ENCODE measurements at places on chromosomes 1 and 21.

DNA sequence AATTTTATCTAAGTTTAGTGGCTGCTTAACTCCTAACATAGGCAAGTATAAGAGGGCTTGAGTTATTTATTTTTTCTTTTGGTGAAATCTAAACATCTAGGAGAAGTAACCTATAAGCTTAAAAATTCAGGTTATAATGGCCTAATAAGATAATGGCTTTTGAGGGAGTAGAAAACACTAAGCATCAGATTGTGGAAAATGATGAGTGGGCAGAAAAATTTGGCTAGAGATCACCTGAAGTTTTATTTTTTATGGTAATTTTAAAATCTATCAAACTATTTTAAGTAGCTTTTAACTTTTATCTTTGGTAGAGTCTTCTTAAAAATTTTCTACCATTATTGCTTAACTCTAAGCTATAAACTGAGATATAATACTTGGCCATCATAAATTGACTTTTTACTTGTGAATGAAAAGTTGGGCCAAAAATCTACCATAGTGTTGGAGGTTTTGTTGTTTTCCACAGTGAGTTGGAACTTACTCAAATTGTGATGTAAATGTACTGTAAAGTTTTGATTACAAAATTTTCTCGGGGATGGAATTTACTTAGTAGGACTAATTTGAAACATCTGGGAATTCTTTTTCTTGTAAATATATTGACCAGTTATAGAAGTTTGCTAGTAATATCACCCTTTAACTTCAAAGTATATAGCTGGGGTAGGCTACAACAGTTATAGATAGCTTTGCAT is 63.9 kb downstream of the USP25 start:
- no peak for DNase-seq

DNA sequence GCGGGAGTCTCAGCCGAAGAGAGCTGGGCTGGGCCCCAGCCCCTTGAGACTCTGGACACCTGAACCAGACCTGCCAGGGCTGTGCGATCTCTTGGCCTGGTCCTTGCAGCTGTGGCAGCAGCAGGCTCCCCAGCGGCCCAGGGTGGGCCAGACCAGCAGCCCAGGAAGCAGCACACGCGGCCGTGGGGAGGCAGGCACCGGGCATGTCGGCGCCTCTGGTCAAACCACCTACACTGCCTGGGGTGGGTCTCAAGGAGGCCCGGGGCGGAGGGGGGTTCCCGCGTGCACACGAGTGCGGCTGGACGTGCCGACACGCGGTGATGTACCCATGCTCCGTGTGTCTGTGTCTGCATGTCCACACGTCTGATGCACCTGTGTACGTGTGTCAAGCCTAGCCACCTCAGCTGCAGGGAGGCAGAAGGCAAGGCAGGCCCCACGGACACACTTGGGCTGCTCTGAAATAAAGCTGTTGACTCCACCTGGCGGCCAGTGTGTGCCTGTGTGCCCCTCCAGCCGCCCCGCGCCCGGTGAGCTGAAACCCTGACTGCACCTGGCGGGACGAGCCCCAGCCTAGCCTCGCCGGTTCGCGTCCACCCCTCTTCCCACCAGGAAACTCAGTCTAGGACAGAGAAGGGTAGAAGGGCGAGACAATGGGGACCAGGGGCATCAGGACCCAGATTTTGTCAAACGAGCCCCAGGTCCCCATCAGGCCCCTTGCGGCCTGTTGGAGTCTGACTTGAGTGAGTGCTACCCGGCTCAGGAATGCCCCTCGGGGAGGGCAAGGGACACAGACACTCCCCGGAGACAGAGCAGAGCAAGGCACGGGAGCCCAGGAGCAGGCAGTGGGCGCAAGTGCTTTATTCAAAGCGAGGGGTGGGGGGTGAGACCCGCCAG is 11.6 kb downstream of the SCNN1D start:
- DNase-seq: peak; percentile 74

DNA sequence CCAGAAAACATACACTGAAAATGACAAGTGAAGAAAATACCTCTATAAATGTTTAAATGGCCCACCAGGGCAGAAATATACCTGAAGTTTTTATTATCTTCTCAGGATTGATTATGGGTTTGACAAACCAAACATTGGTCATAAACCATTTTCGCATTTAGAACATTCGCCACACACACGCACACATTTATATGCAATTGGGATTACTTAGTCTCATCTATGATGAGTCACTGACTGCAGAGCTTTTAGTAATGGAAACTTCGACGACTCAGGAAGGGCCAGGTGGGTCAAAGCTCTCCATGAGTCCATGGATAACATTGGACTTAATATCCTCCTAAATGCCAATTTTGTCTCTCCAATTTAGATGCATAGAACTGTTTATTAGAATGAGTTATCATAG is 16.9 kb downstream of the NRDC start:
- DNase-seq: no peak

DNA sequence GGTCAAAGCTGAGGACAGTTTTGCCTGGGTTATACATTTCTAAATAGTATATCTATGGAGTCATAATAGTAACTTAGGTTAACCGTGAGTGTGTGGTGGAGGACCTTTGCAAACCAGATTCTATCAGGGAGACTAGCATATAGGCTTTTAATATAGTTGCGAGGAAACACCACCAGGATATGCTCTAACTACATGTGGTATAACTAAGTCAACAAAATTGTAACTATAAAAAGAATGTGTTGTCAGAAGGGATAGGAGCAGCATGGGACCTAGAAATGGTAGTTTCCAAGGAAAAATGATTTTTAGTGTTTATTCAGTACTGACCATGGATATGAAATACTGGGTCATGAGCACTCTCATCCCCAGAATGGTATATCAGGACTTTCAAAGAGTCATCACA is 338.1 kb downstream of the TGFB2 start:
- DNase-seq: no peak

GRCh38 chr1:109873278-109874175 is 37.1 kb upstream of the CSF1 start:
- no peak for DNase-seq

- no peak for DNase-seq
Measured at GRCh38 chr1:86846164-86846647, 67.7 kb downstream of the SELENOF start.

DNA sequence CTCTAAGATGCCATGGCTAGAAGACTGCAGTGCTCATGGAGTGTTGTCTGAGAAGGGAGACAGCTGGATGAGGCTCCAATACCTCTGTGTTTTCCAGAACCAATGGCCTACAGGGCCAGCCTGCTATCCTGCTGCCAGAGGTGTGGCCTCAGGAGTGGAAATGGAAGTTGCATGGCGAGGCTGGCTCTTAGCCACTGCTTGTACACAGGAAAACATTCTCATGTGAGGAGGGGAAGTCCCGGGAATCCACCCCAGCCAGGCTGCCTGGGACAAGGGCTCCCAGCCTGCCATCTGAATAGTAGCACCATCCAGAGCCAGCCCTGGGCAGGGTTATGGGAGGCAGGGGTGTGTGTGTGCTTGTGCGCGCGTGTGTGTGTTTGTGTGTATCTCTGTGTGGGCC is 56.5 kb downstream of the SDC3 start:
- DNase-seq: no peak

DNA sequence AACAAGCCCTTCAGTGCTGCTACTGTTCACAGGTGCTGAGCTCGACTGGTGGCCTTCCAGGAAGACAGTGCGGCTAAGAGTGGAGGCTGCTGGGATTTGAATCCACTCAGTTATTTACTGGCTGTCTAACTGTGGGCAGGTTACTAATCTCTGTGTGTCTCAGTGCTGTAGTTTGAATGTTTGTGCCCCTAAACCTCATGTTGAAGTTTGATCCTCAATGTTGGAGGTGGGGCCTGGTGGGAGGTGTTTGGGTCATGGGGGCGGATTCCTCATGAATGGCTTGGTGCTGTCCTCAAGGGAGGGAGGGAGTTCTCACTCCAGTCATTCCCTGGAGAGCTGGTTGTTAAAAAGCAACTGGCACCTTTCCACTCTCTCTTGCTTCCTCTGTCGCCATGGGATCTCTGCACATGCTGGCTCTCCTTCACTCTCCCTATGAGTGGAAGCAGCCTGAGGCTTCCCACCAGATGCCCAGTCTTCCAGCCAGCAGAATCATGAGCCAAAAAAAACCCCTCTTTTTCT is 334.8 kb downstream of the RPS6KC1 start:
- no peak for DNase-seq

- DNase-seq: no peak
Measured at GRCh38 chr1:230029244-230029941, 37.6 kb upstream of the GALNT2 start.

GRCh38 chr1:93997756-93998155 is 88.5 kb upstream of the GCLM start:
- DNase-seq: no peak

DNA sequence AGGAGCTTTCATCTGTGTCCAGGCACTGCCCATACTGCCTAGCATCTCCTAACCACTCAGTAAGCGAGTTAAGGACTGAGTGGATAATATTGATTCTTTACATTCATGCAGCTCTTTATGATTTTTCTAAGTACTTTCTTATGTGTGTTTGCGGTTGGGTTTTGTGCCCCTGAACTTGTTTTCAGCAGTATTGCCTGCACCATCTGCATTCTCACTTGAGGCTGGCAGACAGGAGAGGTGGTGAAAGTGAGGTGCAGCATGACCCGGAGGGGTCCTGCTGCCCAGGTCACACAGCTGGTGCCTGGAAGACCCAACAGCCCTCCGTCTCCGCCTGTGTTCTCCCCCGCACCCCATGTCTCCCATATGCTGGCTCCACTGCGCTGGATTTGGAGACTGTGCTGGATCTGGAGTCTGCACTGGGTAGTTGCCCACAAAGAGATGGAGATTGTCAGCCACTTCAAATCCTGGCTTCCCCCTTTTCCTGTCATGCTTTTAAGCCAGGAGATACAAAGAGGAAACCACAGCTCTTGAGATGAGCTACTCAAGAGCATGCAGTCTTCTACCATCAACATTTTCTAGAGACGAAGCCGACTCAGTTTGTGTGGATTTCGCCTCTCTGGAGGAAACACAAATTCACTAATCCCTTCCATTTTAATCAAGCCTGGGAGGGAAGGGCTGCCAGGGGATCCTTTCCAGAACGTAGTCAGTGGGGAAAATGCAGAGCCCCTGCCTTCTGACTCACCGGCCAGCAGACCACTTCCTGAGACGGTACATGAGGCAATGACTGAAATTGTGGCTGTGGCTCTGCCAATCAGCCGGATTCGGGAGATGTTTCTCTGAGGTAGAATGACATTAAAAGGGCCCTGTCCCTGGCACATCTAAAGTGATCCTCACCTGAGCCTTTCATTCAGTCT is 71.7 kb upstream of the ANGPTL1 start:
- DNase-seq: peak; percentile 24

- no peak for DNase-seq
Measured at GRCh38 chr1:81264976-81265375, 535.8 kb upstream of the ADGRL2 start.

DNA sequence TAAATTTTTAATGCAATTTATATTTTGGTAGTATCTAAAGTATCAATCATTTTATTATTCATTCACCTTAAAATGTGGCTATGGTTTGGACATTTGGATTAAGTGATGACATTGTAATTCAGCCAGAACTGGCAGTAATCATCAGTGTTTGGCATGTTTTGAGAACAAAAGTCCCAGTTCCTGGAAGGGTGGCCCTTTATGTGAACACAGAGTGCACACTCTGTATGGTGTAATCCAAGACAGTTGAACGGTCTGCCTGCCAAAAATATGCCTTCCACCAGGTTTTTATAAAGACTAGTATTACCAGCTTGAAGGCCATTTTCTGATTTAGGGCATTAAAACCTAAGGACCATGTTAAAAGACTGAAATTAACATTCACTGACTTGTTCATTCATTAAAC is 448.7 kb downstream of the LTN1 start:
- no peak for DNase-seq

GRCh38 chr21:31604591-31605190 is 54.8 kb upstream of the SOD1 start:
- DNase-seq: peak; percentile 77

- DNase-seq: no peak
Measured at GRCh38 chr1:35539824-35540261, 17.4 kb downstream of the KIAA0319L start.

- DNase-seq: no peak
Measured at GRCh38 chr1:116368241-116368640, 4.8 kb upstream of the ATP1A1 start.

DNA sequence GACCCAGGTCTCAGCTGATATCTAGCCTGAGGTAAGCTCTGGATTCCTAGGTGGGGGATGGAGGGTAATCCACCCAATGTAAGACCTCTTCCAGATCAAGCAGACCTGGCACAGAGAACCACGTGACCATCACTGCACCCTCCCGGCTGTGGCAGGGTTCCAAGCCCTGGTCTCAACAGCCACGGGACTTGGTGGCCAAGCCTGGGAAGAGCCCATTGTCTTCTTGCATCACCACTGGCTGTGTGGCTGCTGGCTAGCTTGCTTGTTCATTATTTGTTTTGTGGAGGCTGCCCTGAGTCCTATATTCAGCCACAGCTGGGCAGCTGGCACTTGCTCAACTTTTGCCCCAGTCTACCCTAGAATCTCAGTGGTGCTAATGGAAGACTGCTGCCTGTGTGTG is 24.1 kb upstream of the NFASC start:
- DNase-seq: no peak

DNA sequence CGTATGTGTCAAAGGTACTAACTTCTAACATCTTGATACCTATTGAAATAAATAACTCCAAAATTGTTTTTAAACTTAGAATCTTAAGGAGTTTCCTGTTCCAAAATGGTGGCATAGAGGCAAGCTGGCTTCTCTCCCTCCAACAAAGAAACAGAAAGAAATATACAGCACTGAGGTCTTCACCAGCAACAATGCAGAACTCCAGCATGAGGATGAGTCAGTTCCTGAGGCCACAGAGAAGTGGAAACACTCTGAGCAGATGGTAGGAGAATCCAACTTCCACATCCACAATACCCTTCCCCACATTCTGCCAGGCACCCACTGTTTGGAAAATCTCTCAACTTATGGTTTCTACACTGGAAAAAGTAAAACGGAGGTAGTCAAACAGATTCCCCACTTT is 12.2 kb upstream of the PPIH start:
- no peak for DNase-seq

- no peak for DNase-seq
Measured at GRCh38 chr21:39630191-39630591, 17.5 kb downstream of the B3GALT5 start.

DNA sequence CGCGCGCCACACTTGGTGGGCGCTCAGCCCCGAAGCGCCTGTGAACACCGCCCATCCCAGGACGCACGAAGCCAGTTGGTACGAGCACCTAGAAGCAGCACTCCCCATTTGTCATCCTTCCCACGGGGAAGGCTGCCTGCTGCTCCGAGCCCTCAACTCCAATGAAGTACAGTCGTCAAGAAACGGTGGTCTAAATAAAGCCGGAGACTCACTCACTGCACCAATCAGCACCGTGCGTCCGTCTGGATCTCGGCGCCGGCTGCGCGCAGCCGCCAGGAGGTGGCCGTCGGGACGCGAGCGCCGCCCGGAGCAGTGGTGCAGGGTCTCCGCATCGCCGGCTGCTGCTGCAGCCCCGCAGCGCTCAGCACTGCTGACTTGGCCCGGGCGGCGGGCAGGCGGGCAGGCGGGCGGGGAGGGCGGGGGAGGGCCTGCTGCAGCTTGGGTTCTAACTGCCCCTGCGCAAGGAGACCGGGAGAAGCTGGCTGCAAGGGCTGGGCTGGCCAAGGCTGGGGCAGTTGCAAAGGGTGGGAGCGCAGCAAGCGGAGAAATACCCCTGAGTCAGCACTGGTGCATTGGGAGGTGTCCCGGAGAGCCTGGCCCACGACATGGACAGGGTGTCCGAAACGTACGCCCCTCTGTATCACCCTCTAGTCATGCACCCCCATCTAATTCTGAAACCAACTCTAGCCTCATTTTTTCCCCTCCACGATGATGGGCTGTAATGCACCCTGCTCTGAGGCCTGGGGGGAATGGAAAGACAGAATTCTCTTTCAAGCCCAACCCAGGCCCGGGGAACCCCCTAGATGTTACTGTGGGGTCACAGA is 35.8 kb upstream of the H6PD start:
- peak; percentile 44 for DNase-seq

- DNase-seq: no peak
Measured at GRCh38 chr1:61825393-61825792, 83.1 kb downstream of the PATJ start.

Data from activated T-cell treated with anti-CD3 and anti-CD28 coated beads, Interleukin-2, amount 50 U/mL, for 48 hours (primary cell).